ENCODE measurements at places on chromosomes 1 and 21.

DNA sequence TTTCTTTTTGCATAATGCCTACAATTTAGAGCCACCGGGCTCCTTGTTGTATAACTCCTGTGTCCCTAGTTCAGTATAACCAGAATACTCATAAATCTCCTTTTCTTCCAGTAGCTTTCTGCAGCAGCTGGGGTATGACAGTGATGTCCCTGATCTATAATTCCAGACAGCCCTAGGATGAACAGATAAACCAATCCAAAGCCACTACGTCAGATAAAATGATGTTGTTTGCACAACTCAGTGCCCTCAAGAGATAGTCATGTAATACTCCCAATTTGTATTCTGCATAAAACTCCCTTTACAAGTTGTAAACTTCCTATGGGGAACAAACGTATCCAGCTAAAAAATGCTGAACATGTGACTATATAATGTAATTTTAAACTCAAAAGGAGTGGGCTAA lies 44.7 kb downstream of the ZNF326 start:
- no peak for DNase-seq

- peak; percentile 30 for DNase-seq
These were observed 14.3 kb downstream of the MOV10 start for GRCh38 chr1:112688781-112689193.

DNA sequence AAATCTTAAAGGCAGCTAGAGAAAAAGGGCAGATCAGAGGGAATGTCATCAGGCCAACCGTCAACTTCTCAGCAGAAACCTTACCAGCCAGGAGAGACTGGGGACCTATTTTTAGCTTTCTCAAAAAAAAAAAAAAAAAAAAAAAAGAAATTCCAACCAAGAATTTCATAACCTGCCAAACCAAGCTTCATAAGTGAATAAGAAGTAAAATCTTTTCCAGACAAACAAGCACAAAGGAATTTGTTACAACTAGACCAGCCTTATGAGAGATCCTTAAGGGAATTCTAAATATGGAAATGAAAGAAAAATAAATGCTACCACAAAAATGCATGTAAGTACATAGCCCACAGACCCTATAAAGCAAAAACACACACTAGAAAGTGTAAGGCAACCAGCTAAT lies 267.7 kb downstream of the AKT3 start:
- no peak for DNase-seq

GRCh38 chr1:94093396-94093795 lies 27.6 kb downstream of the ABCA4 start:
- no peak for DNase-seq

GRCh38 chr1:104387716-104388508 lies 638.2 kb downstream of the AMY1C start:
- DNase-seq = no peak

GRCh38 chr1:75542818-75543570 lies 67.9 kb downstream of the SLC44A5 start:
- DNase-seq = no peak

GRCh38 chr1:43586136-43586731 lies 55.6 kb downstream of the PTPRF start:
- DNase-seq = no peak

GRCh38 chr1:21264898-21265297 lies 25.4 kb downstream of the ECE1 start:
- no peak for DNase-seq

DNA sequence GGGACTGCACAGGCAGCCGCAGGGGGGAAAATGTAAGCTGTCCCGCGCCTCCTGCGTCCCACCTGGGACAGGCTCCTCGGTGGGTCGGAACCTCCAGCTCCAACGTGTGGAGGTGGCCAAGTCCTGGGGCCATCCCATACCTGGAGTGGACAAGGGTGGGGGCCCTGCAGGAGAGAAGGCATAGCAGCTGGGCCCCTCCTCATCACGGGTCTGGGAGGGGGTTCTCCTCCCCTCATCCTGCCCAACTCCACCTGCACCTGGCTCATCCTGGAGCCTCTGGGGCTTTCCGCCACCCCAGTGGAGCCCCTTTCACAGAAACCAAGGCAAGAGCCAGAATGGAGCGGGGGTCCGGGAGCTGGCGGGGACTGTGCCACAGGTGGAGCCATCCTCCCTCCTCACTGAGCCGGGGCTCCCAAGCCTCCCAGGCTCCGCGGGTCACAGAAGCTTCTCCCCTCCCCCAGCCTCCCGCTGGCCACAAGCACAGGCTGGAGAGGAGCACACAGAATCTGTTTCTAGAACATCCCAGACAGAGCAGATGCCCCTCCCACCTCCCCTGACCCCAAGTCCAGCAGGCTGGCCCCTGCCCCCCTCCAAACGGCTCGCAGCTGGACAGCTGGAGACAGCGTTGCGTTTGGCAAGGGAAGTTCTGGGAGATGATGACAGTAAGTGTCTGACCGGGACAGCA lies 65.8 kb downstream of the MEGF6 start:
- DNase-seq = no peak

DNA sequence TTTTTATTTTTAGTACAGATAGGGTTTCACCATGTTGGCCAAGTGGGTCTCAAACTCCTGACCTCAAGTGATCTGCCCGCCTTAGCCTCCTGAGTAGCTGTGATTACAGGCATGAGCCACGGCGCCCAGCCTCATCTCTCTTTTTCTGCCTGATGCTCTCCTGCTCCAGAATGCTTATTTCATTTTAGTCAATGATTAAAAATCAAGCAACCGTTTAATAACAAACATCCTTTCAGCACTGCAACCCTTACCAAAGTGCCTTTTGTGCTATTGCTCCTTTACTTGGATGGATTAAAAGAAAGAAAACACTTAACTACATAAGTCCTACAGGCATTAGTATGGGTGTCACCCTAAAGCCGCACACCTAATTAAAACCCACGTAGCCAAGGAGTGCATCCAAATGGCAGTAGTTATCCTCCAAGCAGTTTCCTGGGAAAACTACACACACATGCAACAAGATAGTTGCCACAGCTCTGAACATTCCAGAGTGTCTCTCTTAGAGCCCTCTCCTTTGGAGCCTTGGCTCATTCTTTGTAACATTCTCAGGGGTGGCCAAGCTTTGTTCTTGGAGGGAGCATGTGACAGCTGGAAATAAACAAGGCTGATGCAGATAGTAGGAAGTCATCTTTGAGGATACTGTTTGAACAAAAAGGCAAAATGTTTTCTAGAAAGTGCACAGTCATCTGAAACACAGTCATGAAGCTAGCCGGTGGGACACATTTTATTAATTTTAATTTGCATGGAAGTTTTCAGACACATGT lies 51.2 kb downstream of the KCNJ15 start:
- no peak for DNase-seq

- DNase-seq = no peak
These were observed 14.5 kb upstream of the CSF3R start for GRCh38 chr1:36497207-36497606.

GRCh38 chr1:11484321-11484655 lies 5.3 kb downstream of the DISP3 start:
- DNase-seq = no peak

GRCh38 chr1:156670359-156670758 lies 6.8 kb downstream of the NES start:
- no peak for DNase-seq

DNA sequence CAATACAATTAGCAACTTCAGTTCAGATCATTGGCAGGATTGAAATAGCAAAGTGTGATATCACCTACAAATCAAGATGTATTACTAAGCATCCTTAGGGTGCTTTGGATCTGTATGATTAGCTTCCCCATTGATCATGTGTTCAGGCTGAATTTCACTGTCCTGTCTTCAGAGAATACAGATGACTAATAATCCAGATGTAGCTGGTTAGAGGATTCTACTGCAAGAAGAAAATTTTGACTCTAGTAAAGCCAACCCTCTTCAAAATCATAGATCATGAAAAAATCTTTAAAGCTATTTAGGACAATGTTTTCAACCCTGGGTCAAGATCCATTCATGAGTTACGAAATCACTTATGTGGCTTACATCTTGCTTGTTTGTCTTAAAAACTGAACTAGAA lies 184.4 kb downstream of the PTGER3 start:
- DNase-seq = no peak

GRCh38 chr1:145988773-145989172 lies 7.6 kb downstream of the TXNIP start:
- no peak for DNase-seq

GRCh38 chr1:57518496-57518895 lies 94.6 kb upstream of the DAB1 start:
- DNase-seq = no peak

DNA sequence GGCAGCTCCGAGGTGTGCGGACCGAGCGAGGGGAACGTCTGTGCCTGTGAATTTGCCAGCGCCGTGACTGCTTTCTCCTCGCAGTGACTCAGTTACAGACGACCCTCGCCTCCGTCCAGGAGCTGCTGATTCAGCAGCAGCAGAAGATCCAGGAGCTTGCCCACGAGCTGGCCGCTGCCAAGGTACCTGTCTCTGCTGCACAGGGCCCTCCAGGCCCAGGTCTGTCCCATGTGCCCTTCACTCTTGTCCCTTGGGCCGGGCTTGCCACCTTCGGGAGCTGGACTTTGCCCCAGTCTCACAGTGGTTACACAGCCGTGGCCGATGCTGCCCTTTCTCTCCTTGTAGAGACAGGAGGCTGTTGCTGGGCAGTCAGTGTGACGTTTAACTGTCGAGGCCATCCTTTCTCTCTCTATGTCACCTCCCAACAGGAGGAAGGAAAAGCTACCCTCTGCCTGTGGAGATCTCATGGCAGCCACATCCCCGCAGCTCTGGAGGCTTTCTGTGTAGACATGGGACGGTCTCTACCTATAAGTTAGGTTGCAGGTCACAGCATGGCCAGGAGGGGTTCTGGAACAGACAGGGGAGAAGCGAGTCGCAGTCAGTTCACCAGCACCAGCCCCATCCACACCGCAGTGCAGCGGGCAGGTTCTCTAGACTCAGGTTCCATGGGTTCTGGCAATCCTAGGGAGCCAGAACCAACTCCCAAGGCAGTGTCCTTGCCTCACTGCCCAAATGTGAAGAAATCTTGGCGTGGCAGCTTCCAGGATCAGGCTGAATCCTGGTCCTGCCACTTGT lies 149.7 kb downstream of the PEX14 start:
- DNase-seq = no peak

DNA sequence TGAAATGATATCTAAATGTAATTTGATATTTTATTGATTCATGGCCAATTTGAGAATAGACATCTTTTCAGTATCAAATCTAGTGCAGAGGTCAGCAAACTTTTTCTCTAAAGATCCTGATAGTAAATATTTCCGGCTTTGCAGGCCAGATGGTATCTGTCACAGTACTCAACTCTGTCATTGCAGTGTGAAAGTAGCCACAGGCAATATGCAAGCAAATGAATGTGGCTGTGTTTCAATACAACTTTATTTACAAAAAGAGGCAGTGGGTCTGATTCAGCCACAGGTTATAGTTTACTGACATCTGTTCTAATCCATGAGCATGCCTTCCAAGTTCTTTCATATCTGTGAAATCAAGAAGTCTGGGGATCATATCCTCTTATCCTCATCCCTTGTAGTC lies 221.2 kb downstream of the PRDM2 start:
- DNase-seq = no peak

- DNase-seq = no peak
These were observed 999.8 kb upstream of the NCAM2 start for GRCh38 chr21:19998453-19998852.

DNA sequence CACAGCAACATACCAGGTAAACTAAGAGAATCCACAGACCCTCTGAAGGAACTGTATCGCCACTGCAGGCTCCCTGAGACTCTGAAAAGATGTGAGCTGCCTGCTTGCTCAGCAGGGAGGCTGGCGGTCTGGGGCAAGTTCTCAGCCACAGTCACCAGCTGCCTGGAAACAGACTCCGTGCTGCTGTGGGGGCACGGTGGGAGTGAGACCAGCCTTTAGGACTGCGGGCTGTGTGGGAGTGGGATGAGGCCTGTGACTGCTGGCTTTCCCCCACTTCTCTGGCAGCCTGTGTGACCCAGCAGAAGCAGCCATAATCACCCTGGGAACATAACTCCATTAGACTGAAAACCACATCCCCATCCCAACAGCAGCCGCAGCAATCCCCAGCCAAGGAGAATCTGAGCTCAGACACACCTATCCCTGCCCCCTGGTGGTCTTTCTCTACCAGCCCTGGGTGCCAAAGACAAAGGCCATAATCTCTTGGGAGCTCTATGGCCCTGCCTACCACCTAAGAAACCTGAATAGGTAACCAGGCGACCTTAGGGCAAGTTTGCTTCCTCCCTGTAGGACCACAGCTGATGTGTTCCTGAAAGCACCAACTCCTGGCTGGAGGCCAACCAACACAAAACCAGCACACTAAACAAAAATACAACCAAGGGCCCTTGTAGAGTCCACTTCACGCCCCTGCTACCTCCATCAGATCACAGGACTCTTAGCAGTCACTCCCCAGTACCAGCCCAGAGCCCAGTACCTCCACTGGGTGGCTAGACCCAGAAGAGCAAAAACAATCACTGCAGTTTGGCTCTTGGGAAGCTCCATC lies 151.5 kb downstream of the SMYD3 start:
- DNase-seq = no peak

GRCh38 chr1:90100566-90100965 lies 105.7 kb downstream of the ZNF326 start:
- no peak for DNase-seq

DNA sequence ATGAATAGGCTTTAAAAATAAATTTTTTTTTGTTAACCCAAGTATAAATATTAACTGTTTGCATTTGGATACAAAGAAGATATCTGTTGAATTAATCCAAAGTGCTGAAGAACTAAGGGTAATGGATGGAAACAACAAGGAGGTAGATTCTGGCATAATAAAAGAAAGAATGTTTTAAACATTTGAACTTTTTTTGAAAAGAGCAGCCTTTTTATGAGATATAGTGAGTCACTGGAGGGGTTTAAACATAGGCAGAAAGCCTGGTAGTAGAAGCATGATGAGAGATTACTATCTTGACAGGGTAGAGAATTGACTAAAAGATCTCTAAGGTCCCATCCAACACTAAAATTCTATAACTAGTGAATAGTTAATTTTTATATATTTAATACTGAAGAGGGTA lies 2.7 kb downstream of the MIER1 start:
- no peak for DNase-seq

All from liver (tissue), 10 donors.